ENCODE measurements at places on chromosomes 1 and 21. TPM values are rescaled to one million over a fixed set of nuclear protein-coding genes. Genes with fewer than 3 reads are reported as not detected.

The S100A7A gene
- not detected for polyA plus RNA-seq

The ETV3L gene
- not detected for polyA plus RNA-seq

The GJB3 gene
- polyA plus RNA-seq = 0.32 TPM

The GJA4 gene
- polyA plus RNA-seq = 18.6 TPM

The NUF2 gene
- polyA plus RNA-seq = 27.4 TPM

The FLG2 gene
- polyA plus RNA-seq = 0.09 TPM

The KRTAP12-1 gene
- polyA plus RNA-seq = not detected

The RORC gene
- 0.75 TPM for polyA plus RNA-seq

DNA sequence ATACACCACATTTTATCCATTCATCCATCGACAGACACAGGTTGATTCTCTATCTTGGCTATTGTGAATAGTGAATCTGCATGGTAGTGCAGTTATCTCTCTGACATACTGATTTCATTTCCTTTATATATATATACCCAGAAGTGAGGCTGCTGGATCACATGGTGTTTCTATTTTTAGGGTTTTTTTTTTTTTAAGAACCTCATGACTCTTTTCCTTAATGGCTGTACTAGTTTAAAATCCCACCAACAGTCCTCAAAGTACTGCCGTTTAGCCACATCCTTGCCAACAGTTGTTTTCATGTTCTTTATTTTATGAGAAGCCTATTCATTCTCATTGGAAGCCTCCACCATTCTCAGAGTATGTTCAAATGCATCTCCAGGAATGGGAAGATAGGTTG, 258.7 kb upstream of the SNX7 start:
- no peak for DNase-seq

- DNase-seq = no peak
These were observed 68.2 kb downstream of the CLSTN1 start for GRCh38 chr1:9755441-9755995.

- DNase-seq = no peak
These were observed 45.3 kb upstream of the FBXO28 start for GRCh38 chr1:224068458-224069072.

- DNase-seq = no peak
These were observed 9.1 kb downstream of the TTC22 start for GRCh38 chr1:54791880-54792522.

DNA sequence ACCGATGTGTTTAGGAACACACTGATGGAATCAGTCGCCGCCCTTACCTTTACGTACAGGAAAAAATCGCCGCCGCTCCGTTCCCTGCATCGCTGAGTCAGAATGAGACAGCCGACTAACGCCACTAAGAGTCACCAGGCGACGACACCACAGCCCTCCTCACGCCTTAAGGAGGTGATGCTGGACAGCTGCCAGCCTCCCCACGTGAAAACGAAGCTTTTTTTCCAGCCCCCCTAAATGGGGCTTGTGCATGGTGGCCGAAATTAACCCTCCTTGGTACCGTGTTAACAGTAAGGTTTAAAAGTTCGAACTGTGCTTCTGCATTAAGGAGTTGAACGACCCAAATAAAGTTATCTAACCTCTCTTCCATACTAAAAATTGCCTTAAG, 511 bp downstream of the DNTTIP2 start:
- DNase-seq = peak; percentile 5

DNA sequence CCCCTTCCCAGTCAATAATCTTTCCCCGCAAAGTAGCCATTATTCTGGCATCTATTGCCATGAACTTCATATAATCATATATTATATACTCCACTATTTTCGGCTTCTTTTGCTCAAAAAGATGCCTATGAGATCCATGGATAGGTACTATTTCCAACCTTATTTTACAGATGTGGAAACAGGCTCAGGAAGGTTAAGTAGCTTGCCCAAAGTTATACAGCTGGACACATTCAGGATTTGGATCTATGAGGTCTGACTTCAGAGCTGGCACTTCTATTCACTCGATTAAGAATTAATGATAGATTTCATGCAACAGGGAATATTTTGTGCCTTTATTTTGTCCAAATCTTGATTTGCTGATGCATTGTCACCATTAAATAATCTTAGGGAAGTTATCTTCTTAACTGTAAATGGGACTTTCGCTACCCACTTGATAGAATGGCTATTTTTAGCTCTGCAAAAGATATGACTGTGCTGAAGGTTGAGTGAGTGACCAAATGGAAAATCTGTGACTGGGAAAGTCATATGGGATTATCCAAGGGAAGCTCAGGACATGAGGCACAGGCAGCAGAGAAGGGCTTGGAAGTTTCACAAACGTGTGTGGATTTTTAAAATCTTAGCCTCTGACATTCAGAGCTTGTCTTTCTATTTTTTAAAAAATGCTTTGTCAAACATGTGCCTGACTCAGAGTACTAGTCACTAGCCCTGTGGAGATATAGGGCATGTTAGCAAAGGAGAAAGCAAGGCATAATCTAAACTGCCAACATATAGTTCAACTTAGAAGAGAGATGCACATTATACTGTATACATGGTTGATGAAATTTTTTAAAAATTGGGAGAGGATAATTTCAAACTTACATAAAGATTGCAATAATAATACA, 36.5 kb downstream of the GIPC2 start:
- no peak for DNase-seq

GRCh38 chr1:227729881-227730629, 5.0 kb downstream of the JMJD4 start:
- DNase-seq = no peak

DNA sequence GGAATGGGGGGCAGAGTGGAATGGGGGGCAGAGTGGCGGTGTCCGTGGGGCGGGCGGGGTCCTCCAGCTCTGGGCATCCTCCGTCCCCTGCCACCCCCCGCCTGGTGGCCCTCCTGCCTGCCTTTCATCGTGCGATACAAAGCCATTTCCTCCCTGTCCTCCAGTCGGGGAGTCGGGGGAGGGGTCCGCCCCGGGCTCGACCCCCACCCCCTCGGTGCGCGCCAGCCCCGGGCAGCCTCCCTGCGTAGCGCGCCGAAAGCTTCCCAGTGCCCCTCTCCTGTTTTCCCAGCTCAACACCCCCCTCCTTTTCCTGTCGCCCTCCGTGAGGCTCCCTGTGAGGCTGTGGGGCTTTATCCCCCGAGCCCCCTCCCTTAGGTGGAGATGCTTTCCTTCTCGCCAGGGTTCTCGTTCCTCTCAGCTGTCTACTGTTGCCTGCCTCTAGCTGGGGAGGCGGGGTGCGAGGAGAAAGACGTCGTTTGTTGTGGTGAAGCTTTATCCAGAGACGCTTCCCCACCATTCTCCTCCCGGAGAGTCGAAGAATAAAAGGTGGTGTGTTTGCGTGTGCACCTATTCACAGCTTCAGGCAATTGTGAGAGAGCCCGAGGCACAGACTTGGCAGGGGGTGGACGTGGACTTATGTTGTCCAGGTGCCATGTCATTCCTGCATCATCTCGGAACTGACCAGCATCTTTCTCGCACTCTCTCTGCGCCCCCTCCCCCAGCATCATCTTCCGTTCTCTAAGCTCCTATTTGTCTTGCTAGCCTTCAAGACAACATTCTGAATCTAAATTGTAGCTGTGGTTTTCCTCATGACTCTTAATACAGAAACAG, 848 bp downstream of the DNM3 start:
- peak; percentile 3 for DNase-seq

- no peak for DNase-seq
These were observed 31.1 kb upstream of the SRP9 start for GRCh38 chr1:225746361-225747179.

GRCh38 chr21:28482657-28483056, 510.0 kb downstream of the LTN1 start:
- DNase-seq = no peak

DNA sequence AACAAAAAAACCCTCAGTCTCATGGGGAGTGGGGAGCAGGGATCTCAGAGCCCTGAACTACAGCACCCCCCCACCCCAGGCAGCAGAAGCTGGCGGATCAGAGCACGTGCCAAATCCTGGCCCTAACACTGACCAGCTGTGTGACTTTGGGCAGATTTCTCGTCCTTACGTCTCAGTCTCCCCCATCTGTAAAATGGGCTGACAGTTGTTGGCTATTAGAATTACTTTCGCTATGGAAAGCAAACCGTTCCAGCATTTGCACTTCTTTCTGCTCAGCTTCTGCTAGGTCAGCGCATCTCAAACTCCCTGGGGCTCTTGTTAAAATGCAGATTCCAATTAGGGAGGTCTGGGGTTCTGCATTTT, 15.5 kb downstream of the TNFRSF8 start:
- no peak for DNase-seq

DNA sequence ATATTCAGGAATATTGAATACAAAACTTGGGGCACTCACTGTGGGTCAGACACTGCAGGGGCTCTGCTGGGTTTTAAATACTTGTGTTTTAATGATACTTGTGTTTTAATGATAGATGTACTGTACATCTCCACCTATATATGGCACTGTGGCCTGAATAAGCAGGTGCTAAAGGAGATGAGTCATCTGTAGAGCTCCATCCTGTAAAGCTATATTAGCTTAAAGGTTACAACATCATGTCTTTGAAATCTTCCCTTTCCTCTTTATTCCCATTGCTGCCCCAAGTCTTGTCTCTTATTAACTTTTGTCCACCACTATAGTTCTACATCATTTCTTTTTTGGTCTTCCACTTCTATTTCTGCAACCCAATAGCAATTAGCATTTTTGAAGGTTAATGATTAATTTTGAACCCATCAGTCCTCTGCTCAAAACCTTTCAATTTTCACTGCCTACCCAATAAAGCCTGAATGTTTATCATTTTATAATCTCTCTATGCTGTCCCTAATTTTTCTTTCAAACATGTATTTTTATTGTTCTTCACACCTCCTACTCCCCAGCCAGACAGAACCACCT, 113.3 kb upstream of the PTGFR start:
- no peak for DNase-seq

DNA sequence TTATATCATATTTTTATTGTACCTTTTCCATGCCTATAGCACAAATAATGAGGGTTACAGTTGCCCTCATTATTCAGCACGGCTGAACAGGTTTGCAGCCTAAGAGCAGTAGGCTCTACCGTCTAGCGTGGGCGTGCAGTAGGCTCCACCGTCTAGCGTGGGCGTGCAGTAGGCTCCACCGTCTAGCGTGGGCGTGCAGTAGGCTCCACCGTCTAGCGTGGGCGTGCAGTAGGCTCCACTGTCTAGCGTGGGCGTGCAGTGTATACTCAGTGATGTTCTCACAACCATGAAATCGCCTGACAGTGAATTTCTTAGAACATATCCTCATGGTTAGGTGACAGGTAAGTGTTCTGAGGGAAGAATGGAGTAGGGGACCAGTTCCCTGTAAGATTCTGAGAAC, 84.9 kb downstream of the DYRK1A start:
- no peak for DNase-seq

DNA sequence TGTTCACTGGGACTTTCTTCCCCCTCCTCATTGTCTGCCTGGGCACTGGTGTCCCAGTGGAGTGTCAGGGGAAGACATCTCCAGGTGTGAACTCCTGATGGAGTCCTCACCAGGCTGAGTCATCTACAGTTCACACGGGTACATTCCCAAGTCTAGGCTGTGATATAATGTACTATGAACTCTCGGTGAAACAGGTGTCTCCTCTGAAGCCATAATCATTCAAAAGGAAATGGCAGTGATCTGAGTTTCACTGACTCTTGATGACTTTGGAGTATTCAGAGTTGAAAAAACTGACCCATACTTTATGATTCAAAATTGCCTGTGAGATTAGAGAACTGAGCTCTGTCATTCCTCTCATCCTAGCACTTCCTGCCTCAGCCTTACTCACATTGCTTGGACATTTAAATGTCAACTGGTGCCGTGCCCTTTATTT, 9.1 kb downstream of the LAMC2 start:
- no peak for DNase-seq

DNA sequence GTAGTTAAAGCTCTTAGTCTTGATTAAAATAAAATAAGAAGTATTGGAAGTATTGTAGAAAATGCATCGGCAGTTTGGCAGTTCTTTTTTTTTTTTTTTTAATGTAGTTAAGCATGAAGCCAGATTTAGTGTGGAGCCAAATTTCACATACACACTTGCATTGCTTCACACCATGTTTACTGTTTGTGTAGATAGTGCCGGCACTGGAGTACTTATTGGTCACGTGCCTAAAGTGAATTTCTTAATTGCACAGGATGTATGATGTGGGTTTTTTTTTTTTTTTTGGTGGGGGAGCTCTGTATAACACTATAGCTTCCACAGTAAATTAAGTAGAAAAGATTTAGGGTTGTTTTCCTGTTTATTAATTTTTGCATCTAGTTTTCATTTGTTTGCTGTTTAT, 21.2 kb upstream of the TMEM61 start:
- DNase-seq = no peak

- no peak for DNase-seq
These were observed 10.0 kb downstream of the PDPN start for GRCh38 chr1:13593511-13594131.

All from renal cortex interstitium (tissue), 15 donors.